ENCODE measurements at places on chromosomes 2 and 18. TPM values are rescaled to one million over a fixed set of nuclear protein-coding genes. Genes with fewer than 3 reads are reported as not detected.

The CRYGD gene
- not detected for total RNA-seq

The SH2D6 gene
- total RNA-seq = not detected

The VSNL1 gene
- total RNA-seq = 0.23 TPM

The IKZF2 gene
- 7.6 TPM for total RNA-seq

The CHCHD5 gene
- total RNA-seq = 13.2 TPM

The CCDC74A gene
- total RNA-seq = 13.8 TPM

The KLHL14 gene
- total RNA-seq = not detected

The DLGAP1 gene
- 2.9 TPM for total RNA-seq

The C18orf54 gene
- 0.70 TPM for total RNA-seq

Measured in smooth muscle cell of the coronary artery (primary cell).